Cerebellar nuclear complex (tissue), 1 donor: ENCODE measurements at places on chromosomes 5 and 9.

DNA sequence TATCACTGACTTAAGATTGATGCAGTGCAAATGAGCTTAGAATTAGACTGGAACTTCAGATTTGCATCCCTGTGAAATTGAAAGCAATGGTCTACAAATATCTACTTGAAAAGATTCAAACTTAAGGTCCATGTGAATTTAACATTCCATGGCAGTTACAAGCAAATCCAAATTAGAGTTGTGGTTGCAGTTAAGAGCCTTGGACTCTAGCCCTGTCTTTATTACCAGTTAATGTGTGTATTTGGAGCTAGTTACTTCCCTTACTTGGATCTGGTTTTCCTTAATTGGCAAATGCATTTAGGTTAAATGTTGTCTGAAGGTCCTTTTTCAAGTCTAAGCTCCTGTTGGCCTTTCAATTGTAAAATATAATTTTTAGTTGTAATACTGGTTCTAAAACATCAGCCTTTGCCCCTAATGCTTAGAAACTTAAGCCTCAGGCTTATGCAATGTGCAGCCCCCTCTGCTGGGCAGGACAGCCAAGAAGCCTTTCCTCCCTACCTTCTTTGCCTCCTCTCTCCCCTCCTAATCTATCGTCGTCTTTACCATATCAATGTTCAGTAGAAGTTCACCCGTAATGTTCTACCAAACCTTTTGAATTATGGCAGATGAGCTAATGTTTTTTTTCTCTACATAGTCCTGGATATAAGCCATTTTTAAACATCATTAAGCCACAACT, 59.5 kb downstream of the ERMP1 start:
- DNase-seq: no peak

DNA sequence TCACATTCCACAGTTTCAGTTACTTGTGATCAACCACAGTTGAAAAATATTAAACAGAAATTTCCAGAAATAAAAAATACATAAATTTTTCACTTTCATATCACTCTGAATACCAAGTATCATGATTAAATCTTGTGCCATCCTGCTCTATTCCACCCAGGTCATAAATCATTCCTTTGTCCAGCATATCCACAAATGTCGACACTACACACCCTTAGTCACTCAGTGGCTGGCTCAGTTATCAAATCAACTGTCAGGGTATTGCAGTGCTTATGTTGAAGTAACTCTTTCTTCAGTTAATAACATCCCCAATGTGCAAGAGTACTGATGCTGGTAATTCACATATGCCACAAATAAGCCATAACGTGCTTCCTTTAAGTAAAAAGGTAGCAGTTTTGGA, 115.7 kb downstream of the FBXL17 start:
- DNase-seq: no peak

DNA sequence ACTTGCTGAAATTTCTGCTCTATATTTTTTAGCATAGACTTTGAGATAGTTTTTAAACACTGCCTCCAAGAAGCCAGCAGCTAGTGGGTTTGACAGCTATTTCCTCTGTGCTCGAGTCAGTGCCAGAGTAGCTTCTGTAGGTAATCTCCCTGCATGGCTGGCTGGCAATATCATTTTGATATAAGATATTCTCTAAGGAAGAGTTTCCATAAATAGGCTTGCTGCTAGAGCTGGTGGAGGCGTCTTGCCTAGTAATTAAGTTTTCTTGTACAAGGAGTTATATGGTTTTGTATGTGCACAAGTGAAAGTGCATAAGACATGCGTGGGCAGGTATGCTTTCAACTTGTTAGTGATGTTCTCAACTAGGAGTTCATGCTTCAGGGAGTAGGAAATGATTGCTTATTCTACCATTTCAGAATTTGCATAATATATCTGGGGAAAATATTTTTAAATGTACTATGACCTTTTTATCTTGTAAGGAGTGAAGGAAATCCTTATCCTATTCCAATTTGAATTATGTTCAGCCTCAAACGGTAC, 74.1 kb upstream of the CCL21 start:
- DNase-seq: no peak

- DNase-seq: no peak
Observed at GRCh38 chr5:113824307-113824706, 310.8 kb downstream of the YTHDC2 start.

- no peak for DNase-seq
Observed at GRCh38 chr9:36935768-36936497, 98.1 kb downstream of the PAX5 start.

DNA sequence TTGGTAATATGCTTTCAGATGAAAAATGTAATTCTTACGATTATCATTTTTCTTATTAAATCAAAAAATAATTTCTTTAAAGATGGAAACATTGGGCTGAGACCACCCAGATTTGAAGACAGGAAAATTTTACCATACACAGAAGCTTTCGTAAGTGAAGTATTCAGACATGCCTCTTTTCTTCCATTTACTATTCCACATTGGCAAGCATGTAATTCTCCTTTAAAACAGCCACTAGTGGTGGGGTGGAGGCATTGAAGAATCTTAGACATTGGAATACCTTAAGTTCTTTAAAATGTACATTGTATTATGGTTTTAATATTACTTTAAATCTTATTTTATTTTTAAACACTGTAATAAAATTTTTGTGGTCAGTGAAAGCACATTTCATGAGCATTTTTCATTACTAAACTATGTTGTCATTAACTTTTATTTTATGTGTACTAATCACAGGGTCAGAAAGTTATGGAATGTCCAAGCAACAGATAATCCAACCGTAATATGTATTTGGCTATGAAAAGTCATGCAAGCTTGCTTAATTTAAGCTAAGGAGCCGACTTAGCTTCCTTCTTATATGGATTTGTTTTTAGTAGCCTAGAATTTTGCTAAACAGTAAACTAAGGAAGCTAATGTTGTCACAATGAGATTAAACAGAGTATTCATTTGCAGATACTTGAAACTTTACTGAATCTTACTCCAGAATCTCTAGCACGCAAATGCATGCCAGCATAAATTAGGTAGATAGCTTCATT, 97.4 kb upstream of the ALDH1A1 start:
- DNase-seq: no peak

GRCh38 chr9:5425006-5425628, 12.6 kb downstream of the PLGRKT start:
- no peak for DNase-seq

- no peak for DNase-seq
Observed at GRCh38 chr9:73773896-73774295, 622.2 kb downstream of the ANXA1 start.

GRCh38 chr5:146877178-146877681, 1.3 kb downstream of the PPP2R2B start:
- peak; percentile 7 for DNase-seq

DNA sequence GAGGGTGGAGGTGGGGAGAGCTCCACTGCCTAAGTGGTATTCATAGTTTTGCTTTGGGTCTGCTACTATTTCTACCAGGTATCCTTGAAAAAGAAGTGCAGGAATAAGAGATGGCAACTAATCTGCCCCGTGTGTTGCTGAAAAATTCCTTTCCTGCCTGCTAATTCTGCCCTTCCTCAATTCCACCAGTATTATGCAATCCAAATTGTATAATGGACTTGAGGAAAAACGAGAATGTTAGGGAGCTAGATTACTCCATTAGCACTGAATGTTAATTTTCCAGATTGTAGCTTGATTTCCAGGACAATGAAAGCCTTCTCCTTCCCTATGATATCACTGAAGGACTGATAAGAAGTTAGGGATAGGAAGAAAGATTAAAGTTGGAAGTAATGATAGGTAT, 16.9 kb downstream of the ADAM19 start:
- no peak for DNase-seq

DNA sequence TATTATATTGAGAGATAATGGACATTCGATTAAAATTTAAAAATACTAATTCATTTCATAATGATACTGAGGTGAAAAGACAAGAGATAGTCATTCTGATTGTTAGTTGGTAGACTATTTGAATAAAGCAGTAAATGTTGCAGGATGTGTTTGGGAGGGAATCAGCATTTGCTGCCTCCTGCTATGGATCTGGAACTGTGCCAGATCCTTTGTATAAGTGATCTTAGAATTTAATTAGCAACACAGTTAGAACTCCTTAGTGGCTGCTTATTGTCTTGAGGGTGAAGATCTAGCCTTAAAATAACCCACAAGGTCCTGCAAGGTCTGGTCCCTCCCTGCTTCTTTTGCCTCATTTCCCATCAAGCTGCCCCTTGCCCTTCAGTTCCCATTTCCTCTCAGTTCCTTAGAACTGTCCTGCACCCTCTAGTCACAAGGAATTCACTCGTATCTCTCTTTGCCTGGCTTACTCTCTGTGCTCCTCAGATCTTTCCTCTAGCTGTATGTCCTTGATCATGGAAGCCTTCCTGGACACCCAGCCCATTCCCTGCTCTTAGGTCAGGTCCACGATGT, 12.5 kb downstream of the LECT2 start:
- DNase-seq: no peak

DNA sequence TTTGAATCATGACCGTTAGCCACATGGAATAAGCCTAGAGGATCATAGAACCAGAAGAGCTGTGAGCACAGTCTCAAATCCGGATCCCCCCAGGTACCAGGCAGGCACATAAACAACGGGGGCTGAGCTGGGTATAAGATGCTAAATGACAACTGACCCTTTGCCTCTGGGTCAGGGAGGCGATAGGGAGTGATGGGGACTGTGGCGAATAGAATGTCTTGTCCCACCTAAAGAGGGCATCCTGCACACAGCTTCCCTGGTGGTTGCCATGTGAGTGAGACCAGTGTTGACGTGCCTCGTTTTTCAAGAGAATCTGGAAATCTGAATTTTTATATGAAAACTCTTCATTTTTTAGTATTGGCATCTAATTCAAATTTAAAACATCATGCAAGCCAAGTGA, 33.6 kb downstream of the SLC6A7 start:
- no peak for DNase-seq

DNA sequence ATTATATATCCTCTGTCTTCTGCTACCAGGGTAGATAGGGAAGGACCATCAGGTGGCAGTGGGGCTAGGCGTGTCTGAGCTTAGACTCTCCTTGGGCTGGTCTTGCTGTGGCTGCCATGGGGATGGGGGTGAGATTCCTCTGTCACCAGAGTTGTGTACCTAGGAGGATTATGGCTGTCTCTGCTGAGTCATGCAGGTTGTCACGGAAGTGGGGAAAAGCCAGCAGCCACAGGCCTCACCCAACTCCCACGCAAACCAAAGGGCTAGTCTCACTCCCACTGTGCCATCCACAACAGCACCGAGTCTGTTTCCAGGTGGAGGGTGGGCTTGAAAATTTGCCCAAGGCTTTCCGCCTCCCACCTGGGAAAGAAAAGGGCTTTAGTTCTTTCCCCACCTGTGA, 476.1 kb downstream of the CYLC2 start:
- DNase-seq: no peak

DNA sequence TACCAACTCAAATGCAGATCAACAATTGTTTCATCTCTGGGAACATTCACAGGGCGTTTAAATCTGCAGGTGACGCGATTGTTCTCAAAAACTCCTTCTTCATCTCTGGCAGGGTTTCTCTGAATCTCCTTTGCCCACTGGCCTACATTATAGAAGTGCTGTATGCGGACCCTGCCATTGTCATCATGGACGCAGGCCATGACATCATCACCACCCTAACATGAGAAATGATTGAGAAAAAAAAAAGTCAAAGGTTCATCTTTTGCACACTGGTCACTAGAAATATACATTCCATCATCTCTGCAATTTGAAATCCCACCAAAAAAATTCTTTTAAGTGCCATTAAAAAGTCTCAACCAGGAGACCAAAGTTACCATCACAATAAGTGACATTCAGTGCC, 21.6 kb upstream of the TMEM245 start:
- DNase-seq: no peak

DNA sequence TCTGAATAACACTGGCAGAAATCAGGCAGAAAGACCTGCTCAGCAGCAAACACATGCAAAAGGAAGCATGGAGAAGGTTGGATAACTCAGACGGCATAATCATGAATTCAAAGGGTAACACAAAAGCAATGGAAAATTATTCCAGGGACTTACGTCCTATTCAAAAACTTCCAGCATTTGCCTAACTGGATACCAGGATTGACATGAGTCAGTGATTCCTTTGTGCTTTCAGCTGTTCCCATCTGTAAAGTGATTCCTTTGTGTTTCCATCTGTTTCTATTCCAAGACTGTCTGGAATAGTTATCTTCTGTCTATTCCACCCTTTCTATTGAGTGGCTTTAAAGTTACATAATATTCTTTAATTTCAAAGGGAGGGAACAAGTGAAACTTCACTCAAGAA, 1361.7 kb upstream of the CDH9 start:
- DNase-seq: no peak

DNA sequence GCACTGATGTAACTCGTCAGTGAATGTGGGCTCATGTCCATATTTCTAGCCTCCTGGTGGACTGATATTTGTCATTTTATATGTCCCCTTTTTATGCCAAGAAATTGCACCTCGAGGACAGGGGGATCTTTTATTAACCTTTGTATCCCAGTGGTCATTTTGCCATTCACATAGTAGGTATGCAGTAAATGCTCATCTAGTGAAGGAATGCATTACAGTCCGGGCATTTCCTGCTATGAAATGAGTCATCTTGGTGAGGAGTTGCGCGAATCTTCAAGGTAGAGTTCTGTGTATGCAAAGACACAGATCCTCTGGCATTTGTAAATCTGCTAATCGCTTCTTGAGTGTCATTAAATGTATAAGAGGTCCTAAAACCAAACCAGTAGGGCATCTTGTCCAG, 755.5 kb upstream of the ADAMTS16 start:
- no peak for DNase-seq

GRCh38 chr5:14445576-14446290, 135.9 kb upstream of the OTULINL start:
- no peak for DNase-seq

GRCh38 chr9:106593201-106593600, 269.8 kb upstream of the ZNF462 start:
- DNase-seq: no peak

GRCh38 chr9:87725900-87726709, at the start of gene CTSL:
Gene CTSL (plus strand): TSS chr9:87726119. CDS start chr9:87727604, 1,485 bp downstream.
- DNase-seq: peak; percentile 81

- no peak for DNase-seq
Observed at GRCh38 chr9:110105107-110105506, 102.9 kb downstream of the C9orf152 start.

- DNase-seq: no peak
Observed at GRCh38 chr9:96270236-96270744, 31.7 kb downstream of the HSD17B3 start.

DNA sequence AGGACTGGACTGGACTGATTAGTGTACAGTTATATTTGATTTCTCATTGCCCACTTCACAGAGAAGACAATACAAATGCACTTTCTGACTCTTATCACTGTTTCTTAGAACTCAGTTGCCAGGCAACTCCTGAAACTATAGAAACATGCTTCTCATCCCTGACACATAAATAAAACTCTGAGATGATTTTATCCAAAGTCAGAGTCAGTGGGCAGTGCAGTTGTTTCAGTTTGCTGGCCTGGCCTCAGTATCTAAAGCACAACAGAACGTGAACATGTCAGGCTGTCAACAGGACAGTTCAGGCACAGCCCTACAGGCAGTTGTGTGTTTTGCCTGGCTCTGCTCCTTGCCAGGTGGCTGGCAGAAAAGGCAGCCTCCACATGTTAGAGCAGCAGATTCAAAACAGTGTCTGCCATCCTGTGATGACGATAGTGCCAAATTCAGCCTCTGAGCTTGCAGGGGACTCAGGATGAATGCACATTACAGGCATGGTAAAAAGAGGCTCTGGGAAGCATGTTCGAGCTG, 65.1 kb upstream of the CCDC152 start:
- DNase-seq: no peak

- no peak for DNase-seq
Observed at GRCh38 chr9:106738109-106738508, 124.9 kb upstream of the ZNF462 start.
